ENCODE measurements at places on chromosomes 11 and 22. TPM values are rescaled to one million over a fixed set of nuclear protein-coding genes. Genes with fewer than 3 reads are reported as not detected.

DNA sequence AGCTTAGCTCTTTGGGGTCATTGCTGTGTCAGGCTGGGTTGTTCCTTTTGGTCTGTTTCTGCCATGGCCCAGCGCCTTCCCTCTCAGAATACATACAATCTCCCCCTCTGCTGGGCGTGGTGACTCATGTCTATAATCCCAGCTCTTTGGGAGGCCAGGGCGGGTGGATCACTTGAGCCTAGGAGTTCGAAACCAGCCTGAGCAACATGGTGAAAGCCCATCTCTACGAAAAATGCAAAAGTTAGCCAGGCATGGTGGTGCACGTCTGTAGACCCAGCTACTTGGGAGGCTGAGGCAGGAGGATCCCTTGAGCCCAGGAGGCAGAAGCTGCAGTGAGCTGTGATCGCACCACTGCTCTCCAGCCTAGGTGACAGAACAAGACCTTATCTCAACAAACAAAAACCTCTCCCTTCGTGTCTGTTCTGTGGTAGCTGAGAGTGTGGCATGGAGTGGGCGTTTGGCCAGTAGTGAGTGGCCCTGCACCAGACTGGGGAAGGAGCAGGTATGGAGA lies 46.7 kb upstream of the RAB1B start:
- peaks cover 6% of the 10 kb centered on the region for H3K36me3 ChIP-seq
- no peak overlapping the region for H3K4me3 ChIP-seq
- H3K27me3 ChIP-seq = no peaks in the 10 kb centered on the region
- H3K4me1 ChIP-seq = peaks cover 4% of the 10 kb centered on the region
- no peak for DNase-seq
- no peak overlapping the region for H3K27ac ChIP-seq

- no peak overlapping the region for H3K27ac ChIP-seq
- no peaks in the 10 kb centered on the region for H3K4me1 ChIP-seq
- no peak overlapping the region for H3K4me3 ChIP-seq
- no peaks in the 10 kb centered on the region for H3K27me3 ChIP-seq
Measured at GRCh38 chr11:96815236-96815635, 425.4 kb downstream of the JRKL start.

- H3K27me3 ChIP-seq = peaks cover 15% of the 10 kb centered on the region
- no peaks in the 10 kb centered on the region for H3K36me3 ChIP-seq
- H3K4me3 ChIP-seq = no peak overlapping the region
- H3K27ac ChIP-seq = no peak overlapping the region
Measured at GRCh38 chr11:32231909-32232493, 141.1 kb downstream of the RCN1 start.

DNA sequence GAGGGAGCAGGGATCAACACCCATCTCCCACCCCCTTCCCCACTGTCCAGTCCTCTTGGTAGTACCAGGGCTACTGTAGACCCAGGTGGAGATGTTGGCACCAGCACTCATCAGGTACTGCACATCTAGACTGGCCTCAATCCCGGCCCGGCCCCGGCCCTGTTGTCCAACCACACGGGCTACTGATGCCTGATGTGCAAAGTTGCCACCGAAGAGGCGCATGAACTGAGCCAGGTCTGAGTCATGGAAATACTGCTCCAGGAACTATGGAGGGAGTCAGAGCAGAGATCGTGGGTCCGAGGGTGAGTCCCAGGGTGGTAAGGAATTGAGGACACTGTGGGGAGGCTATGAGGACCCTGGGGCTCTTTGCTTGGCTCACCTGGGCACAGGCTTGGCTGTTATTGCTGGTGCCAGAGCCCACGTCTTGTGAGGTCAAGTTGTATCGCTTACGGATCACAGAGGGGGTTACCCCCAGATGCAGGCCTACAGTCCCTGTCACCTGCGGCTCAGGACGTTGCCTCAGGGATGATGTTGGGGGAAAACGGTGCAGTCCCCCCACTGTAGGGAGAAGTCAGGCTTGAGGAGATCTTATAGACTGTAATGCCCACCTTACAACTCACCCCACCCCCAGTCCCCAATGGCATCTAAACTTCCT lies 2.5 kb downstream of the TPP1 start:
- no peak overlapping the region for H3K27ac ChIP-seq
- H3K4me3 ChIP-seq = no peak overlapping the region
- H3K27me3 ChIP-seq = no peaks in the 10 kb centered on the region
- H3K4me1 ChIP-seq = peaks cover 20% of the 10 kb centered on the region
- no peak for DNase-seq

- no peak overlapping the region for H3K27ac ChIP-seq
- H3K4me1 ChIP-seq = no peaks in the 10 kb centered on the region
- no peak for DNase-seq
- no peaks in the 10 kb centered on the region for H3K27me3 ChIP-seq
- H3K36me3 ChIP-seq = no peaks in the 10 kb centered on the region
Measured at GRCh38 chr11:10498426-10499250, 42.3 kb downstream of the RNF141 start.

DNA sequence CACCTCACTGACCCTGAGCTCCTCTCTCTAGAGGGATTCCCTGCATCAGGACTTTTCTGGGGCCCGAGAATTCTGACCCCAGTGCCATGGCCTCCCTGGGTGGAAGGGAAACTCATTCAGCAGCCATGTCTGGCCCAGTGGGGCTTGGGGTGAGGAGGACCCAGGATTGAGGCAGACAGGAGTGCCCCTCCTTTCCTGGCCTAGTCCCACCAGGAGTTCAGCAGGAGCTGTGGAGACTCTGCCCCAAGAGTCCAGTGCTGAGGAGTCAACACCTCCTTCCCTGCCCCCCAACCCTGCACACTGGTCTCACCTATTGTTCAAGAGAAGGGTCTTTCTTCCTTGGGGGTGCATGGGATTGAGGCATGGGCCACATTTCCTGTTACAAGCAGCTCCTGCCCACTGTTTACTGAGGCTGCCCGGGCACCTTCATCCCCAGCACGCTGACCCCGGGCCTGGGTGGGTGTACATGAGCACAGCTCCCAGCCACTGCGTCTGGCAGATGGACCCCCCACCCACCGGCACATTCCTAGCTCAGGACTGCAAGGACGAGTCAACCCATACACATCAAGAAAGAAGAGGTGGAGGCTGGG lies 33.9 kb downstream of the ALX4 start:
- no peaks in the 10 kb centered on the region for H3K36me3 ChIP-seq
- DNase-seq = no peak
- H3K4me1 ChIP-seq = no peaks in the 10 kb centered on the region
- no peaks in the 10 kb centered on the region for H3K27me3 ChIP-seq

GRCh38 chr22:38449776-38450175 lies 5.2 kb downstream of the KCNJ4 start:
- no peaks in the 10 kb centered on the region for H3K27me3 ChIP-seq
- no peaks in the 10 kb centered on the region for H3K4me1 ChIP-seq
- DNase-seq = no peak
- H3K27ac ChIP-seq = no peak overlapping the region

- DNase-seq = no peak
- no peaks in the 10 kb centered on the region for H3K4me1 ChIP-seq
- no peak overlapping the region for H3K27ac ChIP-seq
- no peak overlapping the region for H3K4me3 ChIP-seq
Measured at GRCh38 chr11:84524422-84525051, 1102.6 kb downstream of the DLG2 start.

DNA sequence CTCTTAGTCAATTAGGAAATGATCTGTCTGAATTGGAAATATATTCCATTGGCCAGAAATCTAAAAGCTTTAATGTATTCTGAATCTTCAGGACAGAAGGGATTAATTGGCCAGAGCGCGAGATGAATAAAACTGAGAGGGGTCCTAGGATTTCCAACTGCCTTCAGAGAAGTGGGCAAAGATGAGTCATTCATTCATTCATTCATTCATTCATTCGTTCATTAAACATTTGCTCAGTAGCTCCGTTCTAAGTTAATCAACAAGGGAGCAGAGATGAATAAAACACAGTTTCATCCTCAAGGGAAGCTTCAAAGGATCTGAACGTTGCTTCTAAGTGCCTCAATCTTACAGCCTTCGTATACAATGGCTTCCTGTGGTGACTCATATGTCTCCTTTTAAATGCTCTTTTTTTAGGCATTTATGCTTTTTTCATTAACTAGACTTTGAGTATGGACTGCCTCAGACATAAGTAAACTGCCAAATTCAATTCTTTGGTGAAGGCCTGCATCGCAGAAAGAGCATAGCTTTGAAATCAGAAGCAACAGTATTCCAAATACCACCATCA lies 537.4 kb upstream of the CCDC90B start:
- H3K4me3 ChIP-seq = no peak overlapping the region
- no peaks in the 10 kb centered on the region for H3K36me3 ChIP-seq
- no peaks in the 10 kb centered on the region for H3K4me1 ChIP-seq
- peaks cover 16% of the 10 kb centered on the region for H3K27me3 ChIP-seq

- no peak overlapping the region for H3K4me3 ChIP-seq
- no peaks in the 10 kb centered on the region for H3K4me1 ChIP-seq
- no peak overlapping the region for H3K27ac ChIP-seq
- no peak for DNase-seq
Measured at GRCh38 chr22:45101515-45102227, 62.1 kb upstream of the NUP50 start.

GRCh38 chr11:68377389-68377795 lies 65.0 kb downstream of the LRP5 start:
- no peaks in the 10 kb centered on the region for H3K36me3 ChIP-seq
- no peak overlapping the region for H3K4me3 ChIP-seq
- peaks cover 90% of the 10 kb centered on the region for H3K4me1 ChIP-seq
- H3K27me3 ChIP-seq = no peaks in the 10 kb centered on the region
- peak overlapping the region; percentile 90 for H3K27ac ChIP-seq

DNA sequence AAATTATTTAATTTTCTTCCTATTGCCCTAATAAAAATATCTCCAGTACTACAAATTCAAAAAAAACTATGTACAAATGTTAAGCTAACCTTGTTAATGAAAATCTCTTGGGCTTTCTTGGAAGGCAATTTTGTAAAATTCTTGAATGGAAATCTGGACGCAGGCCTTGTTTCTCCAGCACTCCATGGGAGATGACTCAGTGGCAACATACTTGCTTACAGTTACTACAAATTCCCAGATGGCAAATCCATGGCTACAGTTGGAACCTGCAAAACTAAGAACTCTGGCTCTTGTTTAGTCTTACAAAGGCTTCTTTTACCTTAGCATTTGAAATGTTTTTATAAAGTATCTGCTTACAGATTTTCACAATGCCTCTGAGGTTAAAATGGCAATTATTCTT lies 725.2 kb downstream of the DLG2 start:
- no peak for DNase-seq
- no peak overlapping the region for H3K4me3 ChIP-seq
- no peaks in the 10 kb centered on the region for H3K36me3 ChIP-seq
- H3K27me3 ChIP-seq = no peaks in the 10 kb centered on the region
- no peak overlapping the region for H3K27ac ChIP-seq
- H3K4me1 ChIP-seq = no peaks in the 10 kb centered on the region

GRCh38 chr11:112529071-112529470 lies 268.4 kb upstream of the PLET1 start:
- H3K27ac ChIP-seq = no peak overlapping the region
- no peak for DNase-seq
- no peaks in the 10 kb centered on the region for H3K36me3 ChIP-seq
- H3K4me1 ChIP-seq = no peaks in the 10 kb centered on the region

DNA sequence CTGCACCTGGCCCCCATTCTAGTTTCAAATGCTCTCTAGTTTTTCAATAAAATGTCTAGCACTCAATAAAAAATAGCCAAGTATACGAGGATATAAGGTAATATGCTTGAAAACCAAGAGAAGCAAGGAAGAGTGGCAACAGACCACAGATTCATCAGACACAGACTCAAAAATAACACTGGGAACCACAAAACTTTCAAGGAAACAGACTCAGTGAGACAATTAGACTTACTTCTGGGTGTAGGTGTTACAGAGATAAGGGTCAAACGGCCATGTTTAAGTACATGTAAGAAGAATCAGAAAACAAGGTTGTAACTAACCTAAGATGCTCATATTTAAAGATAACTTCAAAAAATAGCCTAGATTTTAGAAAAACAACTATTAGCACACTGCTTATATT lies 67.0 kb downstream of the TRMU start:
- H3K27me3 ChIP-seq = no peaks in the 10 kb centered on the region
- H3K27ac ChIP-seq = no peak overlapping the region
- no peak overlapping the region for H3K4me3 ChIP-seq
- H3K4me1 ChIP-seq = no peaks in the 10 kb centered on the region
- no peak for DNase-seq
- H3K36me3 ChIP-seq = no peaks in the 10 kb centered on the region

GRCh38 chr11:72831521-72832300 lies 17.5 kb downstream of the ATG16L2 start:
- 0 out of 2 replicates have a peak overlapping the region, but pooled peaks have one; percentile 13 for H3K27ac ChIP-seq
- peak; percentile 42 for DNase-seq
- H3K27me3 ChIP-seq = no peaks in the 10 kb centered on the region

GRCh38 chr11:105399511-105399910 lies 210.4 kb upstream of the GRIA4 start:
- H3K36me3 ChIP-seq = no peaks in the 10 kb centered on the region
- H3K4me1 ChIP-seq = no peaks in the 10 kb centered on the region
- H3K4me3 ChIP-seq = no peak overlapping the region

DNA sequence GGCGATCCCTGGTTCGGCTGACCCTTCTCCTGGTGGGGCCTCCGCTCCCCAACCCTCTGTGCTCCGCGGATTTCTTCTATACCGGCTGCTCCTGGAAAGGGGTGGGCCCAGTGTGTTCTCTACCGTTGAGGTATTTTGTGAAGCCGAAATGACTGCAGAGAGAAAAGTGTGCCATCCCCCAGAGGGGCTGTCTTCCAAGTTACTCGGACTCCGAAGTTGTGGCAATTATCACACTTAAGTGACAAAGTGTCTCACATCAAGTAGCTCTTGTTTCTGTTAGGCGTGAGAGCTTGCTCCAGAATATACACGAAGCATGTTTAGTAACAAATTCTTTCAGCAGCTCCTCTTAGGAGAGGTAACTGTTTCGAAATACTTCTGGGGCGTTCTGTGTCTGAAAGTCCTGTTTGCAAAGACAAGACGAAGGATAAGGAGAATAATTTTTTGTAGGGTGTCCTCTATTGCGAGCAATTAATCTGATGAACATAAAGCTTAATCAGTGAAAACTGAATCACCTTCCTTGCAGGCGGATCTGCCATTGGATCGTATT lies 434 bp downstream of the XPNPEP3 start:
- peak overlapping the region; percentile 84 for H3K4me3 ChIP-seq
- H3K27ac ChIP-seq = peak overlapping the region; percentile 86
- peaks cover 27% of the 10 kb centered on the region for H3K4me1 ChIP-seq
- DNase-seq = no peak

GRCh38 chr11:33016654-33017053 lies 976 bp downstream of the DEPDC7 start:
- DNase-seq = no peak
- no peaks in the 10 kb centered on the region for H3K36me3 ChIP-seq
- H3K27ac ChIP-seq = peak overlapping the region; percentile 68
- peak overlapping the region; percentile 73 for H3K4me3 ChIP-seq
- H3K27me3 ChIP-seq = no peaks in the 10 kb centered on the region
- peaks cover 16% of the 10 kb centered on the region for H3K4me1 ChIP-seq

KRTAP5-8 gene
- not detected for total RNA-seq

MS4A6A gene
- not detected for total RNA-seq

OPCML gene
- total RNA-seq = not detected

MOGAT2 gene
- 0.08 TPM for total RNA-seq

MUC15 gene
- not detected for total RNA-seq

CLMP gene
- 1.5 TPM for total RNA-seq

FOLR3 gene
- total RNA-seq = not detected

MFRP gene
- not detected for total RNA-seq

ZNF280A gene
- total RNA-seq = 0.10 TPM

FOLH1 gene
- total RNA-seq = 0.98 TPM

OOSP1 gene
- total RNA-seq = not detected

EHF gene
- total RNA-seq = 0.51 TPM

INS gene
- total RNA-seq = not detected
